Stimulated activated CD8-positive, alpha-beta memory T cell treated with anti-CD3 and anti-CD28 coated beads, Interleukin-7, amount 100 ng/mL, for 1 hour (primary cell): ENCODE measurements at places on chromosomes 7 and 10.

DNA sequence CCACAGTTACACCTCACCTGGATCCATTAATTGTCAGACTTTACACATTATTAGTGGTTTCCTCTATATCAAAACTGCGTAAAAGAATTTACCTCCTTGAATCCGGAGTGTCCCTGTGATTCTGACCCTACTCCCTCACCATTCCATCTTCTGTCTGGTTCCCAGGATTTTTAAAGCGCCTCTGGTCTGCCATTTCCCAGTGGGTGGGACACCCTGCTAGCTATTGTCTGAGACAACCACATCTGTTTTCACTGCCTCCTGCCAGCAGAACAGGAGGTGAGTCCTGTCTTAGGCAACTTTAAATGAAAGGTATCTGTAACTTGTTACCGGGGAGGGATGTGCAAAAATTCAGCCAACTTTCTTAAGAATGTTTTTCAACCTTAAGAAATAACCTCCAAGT, 2.3 kb downstream of the MACROH2A2 start:
- no peak for DNase-seq

DNA sequence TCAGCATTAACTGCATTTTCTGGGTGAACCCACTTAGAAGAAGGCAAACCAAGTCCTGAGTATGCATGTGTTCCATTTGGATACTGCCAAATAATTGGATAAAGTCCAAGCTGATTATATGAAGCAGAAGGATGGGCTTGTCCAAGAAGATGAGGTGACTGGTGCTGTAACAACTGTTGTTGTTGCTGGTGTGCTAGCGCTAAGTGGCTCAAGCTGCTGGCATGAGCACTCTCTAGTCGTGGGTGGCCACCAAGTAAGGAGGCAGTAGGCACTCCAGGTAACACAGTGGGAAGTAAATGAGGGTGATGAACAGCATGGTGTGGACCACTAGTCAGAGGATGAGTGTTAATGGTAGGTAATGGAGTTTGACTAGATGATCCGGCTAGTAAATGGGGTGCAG, 80.4 kb downstream of the NRBF2 start:
- DNase-seq, result no peak

- DNase-seq, result no peak
These were observed 19.1 kb downstream of the CEP41 start for GRCh38 chr7:130421684-130422083.

- no peak for DNase-seq
These were observed 142.1 kb upstream of the LANCL2 start for GRCh38 chr7:55223023-55223422.

GRCh38 chr10:65827359-65827758, 1098.5 kb upstream of the LRRTM3 start:
- no peak for DNase-seq

GRCh38 chr10:124390471-124391187, 28.1 kb downstream of the OAT start:
- no peak for DNase-seq

DNA sequence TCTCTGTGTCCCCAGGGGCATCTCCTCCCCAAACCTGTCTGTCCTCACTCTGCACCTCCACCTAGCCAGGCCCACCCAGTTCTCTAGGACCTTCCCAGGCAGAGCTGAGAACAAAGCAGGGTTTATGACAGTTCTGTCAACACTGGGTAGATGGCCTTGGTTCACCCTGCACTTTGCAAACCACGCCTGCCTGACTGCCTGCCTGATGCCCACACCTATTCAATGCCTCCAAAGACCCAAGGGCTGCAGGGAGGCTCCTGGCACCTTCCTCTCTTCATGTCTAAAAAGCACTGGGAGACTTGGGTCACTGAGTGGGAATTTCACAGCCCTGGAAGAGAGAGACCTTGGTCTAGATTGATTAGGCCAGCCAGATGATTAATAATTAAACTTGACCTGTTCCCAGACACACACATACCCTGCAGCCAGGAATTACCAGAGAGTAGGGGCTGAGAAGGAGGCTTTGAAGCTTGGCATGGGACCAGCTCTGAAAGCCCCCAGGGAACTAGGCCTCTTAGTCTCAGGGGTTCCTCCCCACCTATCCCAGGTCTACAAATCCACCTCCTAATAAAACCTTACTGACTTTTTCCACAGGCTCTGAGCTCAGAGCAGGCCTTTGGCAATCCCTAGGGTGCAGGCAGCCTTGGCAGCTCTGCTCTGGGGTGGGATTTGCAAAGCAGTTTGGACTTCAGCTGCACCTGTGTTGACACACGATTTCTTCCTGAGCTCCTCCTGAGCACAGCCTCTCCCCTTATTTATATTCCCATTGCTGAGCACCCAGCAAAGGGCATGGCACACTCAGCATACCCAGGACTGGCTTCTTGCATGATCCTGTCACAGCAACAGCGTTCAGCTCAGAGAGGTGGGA, 25.7 kb upstream of the PDCD4 start:
- no peak for DNase-seq

DNA sequence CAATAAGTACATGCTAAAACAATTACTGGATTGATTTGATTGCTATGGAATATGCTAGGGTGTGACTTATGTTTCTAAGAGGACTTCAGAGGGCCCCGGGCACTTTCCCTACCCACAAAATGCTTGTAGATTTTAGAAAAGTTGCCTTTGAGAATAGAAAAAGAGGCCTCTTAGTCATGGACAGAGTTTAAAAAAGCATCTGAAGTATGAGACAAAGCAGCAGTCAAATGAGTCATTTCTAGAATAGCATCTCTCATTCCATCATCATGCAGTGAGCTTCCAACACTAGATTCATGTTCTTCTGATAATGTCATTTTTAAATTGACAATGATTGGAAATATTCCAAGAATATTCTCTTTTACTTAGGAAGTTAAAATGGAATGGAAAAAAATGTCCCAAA, 675.1 kb upstream of the PCDH15 start:
- no peak for DNase-seq

GRCh38 chr7:135808206-135808605, 59.6 kb upstream of the FAM180A start:
- DNase-seq, result no peak

- no peak for DNase-seq
These were observed 11.8 kb upstream of the GPNMB start for GRCh38 chr7:23234569-23235296.

- no peak for DNase-seq
These were observed 9.9 kb upstream of the NT5C3A start for GRCh38 chr7:33072471-33072870.

- DNase-seq, result no peak
These were observed 159.6 kb upstream of the TPK1 start for GRCh38 chr7:144995495-144995894.

GRCh38 chr7:1691601-1692514, 21.8 kb downstream of the ELFN1 start:
- no peak for DNase-seq

GRCh38 chr7:151837285-151838042, 39.5 kb downstream of the PRKAG2 start:
- no peak for DNase-seq

DNA sequence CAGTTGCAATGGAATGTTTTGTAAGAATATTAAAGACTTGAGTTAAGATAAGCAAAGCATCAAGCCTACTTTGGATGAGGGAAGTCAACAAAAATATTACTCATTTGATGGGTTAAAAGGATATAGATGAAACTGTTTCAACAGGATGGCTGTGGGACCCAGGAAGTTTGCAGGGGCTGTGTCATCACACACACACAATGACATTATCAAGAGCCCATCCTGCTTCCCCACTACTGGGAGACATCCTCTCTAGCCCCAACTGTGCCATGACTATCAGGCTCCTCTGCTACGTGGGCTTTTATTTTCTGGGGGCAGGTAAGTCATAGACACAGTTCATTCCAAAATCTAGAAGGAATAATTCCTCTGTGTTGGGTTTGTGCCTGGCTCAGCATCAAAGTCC, 78.8 kb upstream of the PRSS1 start:
- DNase-seq, result no peak

DNA sequence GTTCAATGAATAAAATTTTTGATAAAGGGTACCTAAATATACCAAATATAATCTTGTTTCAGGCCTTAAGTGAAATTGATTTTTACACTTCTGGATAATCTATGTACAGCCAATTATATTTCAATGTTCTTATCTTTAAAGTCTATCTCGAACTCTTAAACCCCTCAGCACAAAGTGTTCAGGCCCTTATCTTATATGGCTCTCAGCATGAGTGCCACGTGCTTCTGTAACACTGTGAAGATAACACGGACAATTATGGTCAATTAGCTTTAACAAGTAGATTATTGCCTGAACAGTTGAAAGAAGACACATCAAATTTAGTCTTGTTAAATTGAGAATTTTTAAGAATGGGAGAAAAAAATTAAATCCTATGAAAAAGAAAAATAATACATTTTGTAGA, 40.4 kb upstream of the DMTF1 start:
- DNase-seq, result no peak

DNA sequence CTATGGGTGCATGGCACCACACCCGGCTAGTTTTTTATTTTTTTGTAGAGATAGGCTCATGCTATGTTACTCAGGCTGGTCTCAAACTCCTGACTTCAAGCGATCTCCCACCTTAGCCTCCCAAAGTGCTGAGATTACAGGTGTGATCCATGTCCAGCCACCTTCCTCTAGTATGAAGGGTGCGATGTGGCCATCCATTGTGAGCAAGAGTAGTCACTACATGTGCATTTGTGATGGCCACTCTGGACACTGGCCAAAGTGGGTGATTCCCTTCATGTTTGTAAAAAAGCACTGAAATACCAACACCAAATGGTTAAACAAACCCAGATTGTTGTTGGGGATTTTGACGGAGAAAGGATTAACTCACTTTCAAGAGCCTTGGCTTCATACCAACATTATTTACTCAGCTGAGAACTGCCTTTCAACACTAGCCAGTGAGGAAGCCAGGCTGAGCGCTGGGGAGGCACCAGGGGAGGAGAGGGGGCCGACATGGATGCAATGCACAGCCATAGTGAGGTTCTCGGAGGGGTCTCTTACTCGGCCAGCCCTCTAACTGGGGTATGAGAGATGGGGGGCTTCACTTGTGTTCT, 198.1 kb upstream of the LYZL2 start:
- DNase-seq, result no peak

DNA sequence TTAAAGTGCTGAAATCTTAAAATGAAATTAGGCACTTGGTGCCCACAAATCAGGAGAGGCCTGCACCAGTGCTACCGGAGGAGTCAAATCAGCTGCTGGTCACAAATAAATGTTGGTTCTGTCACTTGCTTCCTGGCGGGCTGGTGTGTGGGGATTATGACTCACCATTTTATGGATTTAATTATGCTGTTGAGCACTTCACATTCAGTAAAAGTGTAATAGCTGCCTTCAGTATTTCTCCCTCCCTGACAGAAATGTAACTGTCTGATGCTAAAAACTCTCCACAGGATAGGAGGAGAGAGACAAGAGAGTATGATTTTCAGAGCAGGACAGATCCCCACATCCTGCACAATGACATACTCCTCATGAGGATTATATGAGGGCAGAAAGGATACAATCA, 186.0 kb downstream of the JAZF1 start:
- no peak for DNase-seq

- no peak for DNase-seq
These were observed 135.8 kb downstream of the RGS10 start for GRCh38 chr10:119406601-119407253.

GRCh38 chr7:141558544-141559183, 7.5 kb downstream of the AGK start:
- no peak for DNase-seq

DNA sequence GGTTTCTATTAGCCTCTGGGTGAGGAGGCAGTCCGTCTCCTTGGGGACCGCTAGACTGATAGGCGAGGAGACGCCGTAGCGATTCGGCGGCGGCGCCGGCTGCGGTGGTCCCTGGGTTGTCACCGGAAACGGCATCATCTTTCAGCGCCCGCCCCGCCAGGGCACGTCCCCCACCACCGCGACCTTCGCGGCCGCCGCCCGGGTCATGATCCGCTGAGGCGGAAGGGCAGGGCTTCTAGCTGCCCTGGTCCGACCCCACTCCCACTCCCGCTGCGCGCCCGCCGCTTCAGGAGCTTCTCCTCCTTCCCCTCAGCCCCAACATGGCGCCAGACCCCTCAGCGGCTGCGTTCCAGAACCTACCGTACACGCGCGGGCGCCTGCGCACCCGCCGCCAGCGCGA, at the start of gene PAPOLB:
PAPOLB (minus strand) TSS at position 358 of the 400 bp plus-strand sequence; CDS start at position 138, 220 bp downstream.
- no peak for DNase-seq
